ENCODE measurements at places on chromosomes 2 and 18.
A peak's percentile ranks its signal among the peaks of the same experiment; 100 is the strongest.

DNA sequence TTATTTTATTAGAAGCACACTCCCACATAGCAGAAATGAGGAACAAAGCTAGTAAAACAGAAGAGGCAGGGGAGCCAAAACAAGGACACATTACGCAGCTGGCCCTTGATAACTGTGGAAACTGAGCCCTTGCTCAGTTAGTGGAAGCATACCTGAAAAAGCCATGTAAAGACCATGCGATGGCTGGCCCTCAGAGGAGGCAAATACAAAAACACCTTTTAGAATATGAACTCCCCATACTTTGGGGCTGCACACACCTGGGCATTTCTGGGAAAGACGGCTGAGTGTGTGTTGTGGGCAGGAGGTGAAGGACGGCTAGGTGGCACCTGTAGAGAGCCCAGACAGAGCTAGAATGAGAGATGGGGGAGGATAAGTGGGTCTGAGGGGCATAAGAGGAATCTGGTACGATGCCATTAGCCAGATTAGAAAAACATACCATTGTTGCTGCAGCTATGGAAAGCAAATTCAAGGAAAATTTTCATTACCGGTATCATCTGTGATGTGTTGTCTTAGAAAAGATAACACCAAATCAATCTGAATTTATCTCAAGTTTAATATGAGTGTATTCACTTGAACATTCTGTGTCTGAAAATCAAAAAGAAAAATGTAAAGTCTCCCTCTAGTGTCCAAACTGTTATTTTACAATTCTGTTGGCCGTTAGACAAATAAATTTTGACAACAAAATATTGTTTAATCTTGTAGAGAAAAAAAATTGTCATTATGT, 45.2 kb upstream of the SULT1C3 start:
- DNase-seq: no peak

DNA sequence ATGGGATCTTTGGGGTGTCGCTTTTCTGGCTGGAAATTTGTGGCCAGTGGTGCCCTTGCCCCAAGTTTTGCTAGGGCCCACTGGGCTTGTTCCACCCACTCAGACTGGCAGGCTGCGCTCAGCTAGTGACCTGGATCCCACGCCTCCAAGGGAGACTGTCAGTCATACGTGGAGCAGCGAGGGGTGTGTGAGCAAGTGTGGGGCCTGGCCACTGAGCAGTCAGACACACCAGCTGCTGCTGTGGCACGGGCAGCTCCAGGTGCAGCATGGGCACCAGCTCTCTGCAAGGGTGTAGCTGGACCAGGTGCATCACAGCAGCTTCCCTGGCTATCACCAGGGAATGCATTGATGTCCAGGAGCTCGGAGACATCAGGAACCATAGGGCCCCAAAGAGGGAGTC, 327.0 kb downstream of the NR4A2 start:
- DNase-seq: no peak

DNA sequence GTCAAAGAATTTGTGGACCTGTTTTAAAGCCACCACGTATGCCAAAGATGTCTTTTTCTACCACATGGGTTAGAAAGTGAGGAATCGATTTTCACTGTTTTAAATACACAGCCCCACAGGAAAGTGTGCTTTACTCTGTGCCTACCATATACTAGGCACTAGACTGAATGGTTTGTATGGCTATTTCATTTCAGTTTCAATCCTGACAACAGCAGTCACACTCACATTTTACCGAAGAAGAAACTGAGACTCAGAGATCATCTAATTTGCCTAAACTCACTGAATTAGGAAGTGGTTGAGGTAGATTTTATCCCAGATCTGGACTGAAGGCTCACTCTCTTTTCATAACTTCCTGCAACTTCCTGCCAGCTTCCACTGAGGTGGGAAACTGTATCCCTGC, 176.4 kb downstream of the ALK start:
- no peak for DNase-seq

GRCh38 chr2:240968731-240969624, 29.4 kb upstream of the SNED1 start:
- DNase-seq: no peak

GRCh38 chr18:45402485-45403056, 212.7 kb upstream of the SLC14A2 start:
- DNase-seq: peak; percentile 51

GRCh38 chr2:220513573-220514288, 886.3 kb downstream of the SLC4A3 start:
- DNase-seq: no peak

DNA sequence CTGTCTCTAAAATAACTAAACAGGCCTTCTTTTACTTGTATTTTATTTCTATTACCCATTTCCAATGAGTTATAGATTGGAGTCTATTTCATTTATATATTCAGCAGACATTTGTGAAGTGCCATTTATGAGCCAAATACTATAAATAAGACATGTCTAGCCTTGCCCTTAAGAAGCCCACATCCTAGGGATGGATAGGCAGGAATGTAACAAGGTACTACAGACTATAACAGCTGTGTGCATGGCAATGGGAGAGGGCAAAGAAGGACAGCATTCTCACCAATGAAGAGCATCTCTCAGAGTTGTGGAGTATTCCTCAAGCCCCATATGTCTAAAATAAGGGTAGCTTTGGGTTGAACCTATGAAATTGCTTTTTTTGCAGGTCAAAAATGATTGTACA, 161.9 kb upstream of the RASGRP3 start:
- no peak for DNase-seq

DNA sequence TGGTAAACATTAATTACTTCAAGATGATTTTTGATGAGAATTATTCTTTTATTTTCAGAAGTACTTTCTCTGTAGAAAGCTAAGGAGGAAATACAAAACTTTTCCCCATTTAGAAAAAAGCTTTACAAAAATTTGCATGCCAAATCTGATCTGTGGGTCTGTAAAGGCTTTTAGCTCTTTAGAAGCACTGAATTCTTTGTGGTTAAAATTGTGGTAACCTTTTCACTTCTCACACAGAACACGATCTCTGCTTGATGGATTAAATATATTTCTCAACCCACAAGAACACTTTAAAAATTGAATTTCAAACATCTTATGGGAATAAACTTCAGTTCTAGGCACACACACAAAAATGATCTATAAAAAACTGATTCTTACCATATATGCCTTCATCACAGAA, 63.7 kb downstream of the VIL1 start:
- DNase-seq: no peak

- DNase-seq: no peak
Observed at GRCh38 chr18:48534364-48534763, 4.5 kb upstream of the CTIF start.

DNA sequence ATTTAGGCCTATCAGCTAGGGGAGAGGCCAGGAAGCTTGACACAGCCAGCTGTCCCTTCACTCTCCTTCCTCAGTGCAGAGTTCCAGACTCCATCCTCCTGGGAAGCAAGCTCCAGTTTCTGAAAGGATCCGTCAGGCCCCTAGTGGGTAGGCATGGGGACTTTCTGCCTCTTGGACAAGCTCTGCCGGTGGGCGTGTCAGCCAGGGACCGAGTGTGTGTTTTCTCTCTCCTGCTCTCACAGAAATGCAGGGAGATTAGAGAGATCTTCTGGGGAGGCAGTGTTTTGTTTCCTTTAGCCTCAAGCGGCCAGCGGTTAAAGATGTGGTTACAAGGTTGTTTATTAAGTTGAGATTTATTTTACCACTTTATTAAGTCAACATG, 29.9 kb upstream of the OTOS start:
- DNase-seq: no peak
